Gastroesophageal sphincter (tissue), 4 donors: ENCODE measurements at places on chromosomes 4 and X.

GRCh38 chr4:93313197-93313596, 515.4 kb upstream of the ATOH1 start:
- no peak for ATAC-seq

DNA sequence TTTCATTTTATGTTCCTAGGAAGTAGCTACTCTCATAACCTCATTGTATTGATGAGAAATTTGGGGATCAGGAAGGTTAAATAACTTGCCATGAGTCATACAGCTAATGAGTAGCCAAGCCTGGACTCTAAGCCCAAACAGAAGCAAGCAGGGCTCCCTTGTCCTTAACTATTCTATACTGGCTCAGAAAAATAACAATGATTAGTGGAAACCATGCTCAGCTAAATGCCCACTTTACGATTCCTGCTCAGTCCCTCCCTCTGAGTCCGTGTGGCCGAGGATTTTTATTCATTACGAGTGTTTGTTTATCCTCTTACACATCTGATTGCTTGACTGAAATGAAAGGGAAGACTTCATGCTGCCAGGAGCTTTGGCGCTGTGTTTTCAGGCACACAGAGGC, 100.9 kb downstream of the SLC34A2 start:
- no peak for ATAC-seq

GRCh38 chr4:136754810-136755530, 777.3 kb downstream of the PCDH18 start:
- no peak for ATAC-seq

DNA sequence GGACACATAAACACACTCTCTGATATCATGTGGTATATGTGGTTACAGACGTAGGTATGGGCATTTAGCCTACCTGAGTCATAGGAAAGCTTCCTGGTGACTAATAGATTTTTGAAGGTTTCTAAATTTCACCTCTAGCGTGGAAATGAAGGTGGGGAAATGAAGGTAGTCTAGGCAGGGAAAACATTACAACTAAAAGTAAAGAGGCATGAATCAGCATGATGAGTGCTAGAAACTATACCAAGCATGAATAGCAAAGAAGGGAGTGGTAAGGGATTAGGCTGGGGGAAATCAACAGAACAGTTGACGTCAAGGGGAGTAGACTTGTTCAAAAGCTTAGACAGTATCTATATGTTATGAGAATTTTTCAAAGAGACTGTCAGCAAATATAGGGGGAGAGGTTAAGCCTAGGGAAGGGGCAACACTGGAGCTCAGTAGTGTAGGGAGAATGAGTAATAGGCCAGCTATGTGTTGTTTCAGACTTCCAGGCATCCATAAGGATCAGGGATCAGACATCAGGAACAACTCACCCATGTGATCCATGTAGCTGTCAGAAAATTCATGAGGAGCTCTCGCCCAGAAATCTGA, 279.3 kb upstream of the DIPK2B start:
- ATAC-seq = no peak

DNA sequence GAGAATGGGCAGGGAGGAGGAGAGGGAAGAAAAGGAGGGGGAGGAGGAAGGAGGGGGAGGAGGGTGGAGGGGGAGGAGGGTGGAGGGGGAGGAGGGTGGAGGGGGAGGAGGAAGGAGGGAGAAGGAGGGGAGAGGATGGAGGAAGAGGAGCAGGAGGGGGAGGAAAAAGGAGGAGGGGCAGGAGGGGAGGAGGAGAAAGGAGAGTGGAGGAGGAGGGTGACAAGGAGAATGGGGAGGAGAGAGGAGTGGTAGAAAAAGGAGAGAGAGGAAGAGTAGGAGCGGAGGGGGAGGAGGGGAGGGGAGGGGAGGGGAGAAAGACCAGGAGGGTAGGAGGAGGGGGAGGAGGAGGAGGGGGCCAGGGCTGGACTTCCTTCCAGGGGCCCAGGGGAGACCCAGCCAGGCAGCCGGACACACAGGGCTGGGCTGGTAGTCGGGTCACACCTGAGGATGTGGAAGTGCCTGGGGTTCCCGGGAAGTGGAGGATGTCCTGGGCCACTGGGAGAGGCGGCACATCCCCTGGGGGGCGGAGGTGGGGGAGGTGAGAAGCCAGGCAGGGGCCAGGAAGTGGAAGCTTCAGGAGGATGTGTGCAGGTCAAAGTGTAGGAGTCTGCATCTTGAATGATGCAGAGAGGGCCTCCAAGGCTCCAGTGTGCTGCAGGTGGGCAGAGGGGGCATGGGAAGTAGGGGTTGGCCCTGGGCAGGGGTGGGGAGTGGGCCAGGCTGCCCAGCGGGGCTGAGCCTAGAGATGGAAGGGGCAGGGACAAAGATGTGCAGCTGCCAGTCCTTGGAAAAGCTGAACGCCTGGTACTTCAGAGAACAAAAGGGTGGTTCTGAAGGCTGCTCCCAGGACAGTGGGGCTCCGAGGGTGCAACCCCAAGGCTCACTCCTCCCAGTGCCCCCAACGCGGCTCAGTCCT, 18.8 kb downstream of the IL3RA start:
- ATAC-seq = no peak
